ENCODE measurements at places on chromosomes 2 and 18.

- no peak for DNase-seq
Observed at GRCh38 chr18:27871726-27872125, 305.2 kb downstream of the CDH2 start.

- DNase-seq, result no peak
Observed at GRCh38 chr2:113686537-113686936, 59.5 kb downstream of the RABL2A start.

- no peak for DNase-seq
Observed at GRCh38 chr2:79982445-79982844, 322.1 kb downstream of the LRRTM1 start.

DNA sequence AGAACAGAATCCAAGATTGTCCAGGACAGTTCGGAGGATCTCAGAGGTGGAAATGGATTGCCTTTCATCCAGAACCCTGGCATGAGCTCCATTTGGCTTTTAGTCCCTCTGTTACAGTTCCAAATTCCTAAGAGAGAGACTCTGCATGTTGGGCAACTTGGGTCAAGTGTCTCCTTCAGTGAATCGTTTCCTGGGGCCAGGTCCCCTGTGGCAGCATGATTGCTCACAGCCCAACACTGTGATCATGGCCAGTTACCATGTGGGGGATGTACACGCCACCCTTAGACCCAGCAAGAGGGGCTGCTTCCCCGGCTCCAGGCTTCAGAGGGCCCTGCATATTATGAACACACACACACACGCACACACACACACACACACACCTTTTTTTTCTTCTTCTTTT lies 118.6 kb upstream of the GLI2 start:
- no peak for DNase-seq

- no peak for DNase-seq
Observed at GRCh38 chr2:217063238-217063755, 203.4 kb upstream of the TNP1 start.

Measured in frontal cortex (tissue), 4 donors.